Head of caudate nucleus (tissue), 42 donors: ENCODE measurements at places on chromosomes 11 and 22.

DNA sequence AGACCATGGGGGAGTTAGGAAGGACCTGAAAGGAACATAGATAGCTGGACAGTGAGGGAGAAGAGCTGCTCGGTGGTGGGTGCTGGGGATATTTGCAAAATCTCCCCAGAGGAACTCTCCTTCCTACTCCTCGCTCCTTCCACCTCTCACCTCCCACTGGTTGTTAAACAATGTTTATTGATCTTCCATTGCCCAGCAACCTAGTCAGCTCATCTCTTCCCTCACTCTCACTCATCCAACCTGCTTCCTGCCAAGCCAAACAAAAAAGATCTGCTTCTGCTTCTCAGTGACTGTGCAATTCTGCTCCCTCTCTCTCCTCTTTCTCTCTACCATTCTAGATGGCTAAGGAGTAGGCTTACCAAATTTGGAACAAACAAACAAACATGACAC lies 115.0 kb downstream of the SLC1A2 start:
- no peak for DNase-seq

GRCh38 chr11:11318961-11319360 lies 34.1 kb downstream of the CSNK2A3 start:
- no peak for DNase-seq

GRCh38 chr22:20816559-20816958 lies 42.1 kb downstream of the PI4KA start:
- DNase-seq = peak; percentile 66

- DNase-seq = no peak
Measured at GRCh38 chr11:86592047-86592591, 80.3 kb downstream of the ME3 start.

GRCh38 chr11:11332141-11332710 lies 20.8 kb downstream of the CSNK2A3 start:
- DNase-seq = no peak

DNA sequence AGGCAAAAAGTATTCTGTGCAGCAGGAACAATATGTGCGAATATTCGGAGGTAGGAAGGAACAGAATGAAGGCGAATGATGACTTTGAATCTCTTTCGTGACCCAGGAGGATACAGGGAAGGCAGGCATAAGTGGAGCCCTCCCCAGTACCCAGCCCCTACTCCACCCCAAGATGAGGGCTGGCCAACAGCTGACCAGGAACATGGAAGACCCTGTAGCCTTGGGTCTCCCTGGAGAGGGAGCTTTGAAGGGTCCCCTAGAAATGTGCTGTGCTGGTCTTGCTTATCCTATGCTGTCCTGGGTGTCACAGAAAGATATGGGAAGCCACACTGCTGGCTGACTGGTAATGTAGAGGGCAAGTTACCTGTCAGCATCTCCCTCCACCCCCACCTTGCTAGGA lies 113.7 kb upstream of the NCAM1 start:
- no peak for DNase-seq

- DNase-seq = no peak
Measured at GRCh38 chr11:42923651-42924050, 388.1 kb upstream of the API5 start.

DNA sequence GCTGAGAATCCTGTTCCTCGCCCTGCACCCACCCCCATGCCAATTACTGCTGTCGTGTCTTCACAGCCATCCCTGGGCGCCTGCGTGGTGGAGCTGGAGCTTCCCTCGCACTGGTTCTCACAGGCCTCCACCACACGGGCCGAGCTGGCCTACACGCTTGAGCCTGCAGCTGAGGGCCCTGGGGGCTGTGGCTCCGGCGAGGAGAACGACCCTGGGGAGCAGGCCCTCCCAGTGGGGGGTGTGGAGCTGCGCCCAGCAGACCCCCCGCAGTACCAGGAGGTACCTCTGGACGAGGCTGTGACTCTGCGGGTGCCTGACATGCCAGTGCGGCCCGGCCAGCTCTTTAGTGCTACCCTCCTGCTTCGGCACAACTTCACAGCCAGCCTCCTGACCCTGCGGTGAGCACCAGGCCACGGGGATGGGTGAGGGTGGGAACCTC lies 4.3 kb downstream of the TMEM132A start:
- no peak for DNase-seq

DNA sequence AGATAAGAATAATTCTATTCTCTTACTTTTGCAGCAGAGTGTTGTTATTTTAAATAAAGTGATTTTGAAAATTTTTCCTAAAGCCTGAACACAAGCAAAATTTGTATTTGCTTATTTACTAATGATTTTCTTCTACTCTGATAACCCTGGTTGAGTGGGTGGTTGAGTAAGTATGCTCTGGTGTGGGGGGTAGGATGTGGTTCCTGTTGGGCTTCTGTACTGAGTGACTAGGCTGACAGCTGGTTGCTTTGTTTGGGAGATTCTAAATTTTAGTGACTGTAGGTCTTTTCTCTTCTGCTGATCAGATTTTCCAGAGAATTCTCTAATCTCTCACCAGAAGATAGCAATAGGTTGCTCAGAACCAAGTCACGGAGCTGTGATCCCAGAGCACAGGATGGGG lies 61.6 kb downstream of the METTL15 start:
- no peak for DNase-seq

- DNase-seq = no peak
Measured at GRCh38 chr11:13065200-13065787, 56.2 kb downstream of the RASSF10 start.

DNA sequence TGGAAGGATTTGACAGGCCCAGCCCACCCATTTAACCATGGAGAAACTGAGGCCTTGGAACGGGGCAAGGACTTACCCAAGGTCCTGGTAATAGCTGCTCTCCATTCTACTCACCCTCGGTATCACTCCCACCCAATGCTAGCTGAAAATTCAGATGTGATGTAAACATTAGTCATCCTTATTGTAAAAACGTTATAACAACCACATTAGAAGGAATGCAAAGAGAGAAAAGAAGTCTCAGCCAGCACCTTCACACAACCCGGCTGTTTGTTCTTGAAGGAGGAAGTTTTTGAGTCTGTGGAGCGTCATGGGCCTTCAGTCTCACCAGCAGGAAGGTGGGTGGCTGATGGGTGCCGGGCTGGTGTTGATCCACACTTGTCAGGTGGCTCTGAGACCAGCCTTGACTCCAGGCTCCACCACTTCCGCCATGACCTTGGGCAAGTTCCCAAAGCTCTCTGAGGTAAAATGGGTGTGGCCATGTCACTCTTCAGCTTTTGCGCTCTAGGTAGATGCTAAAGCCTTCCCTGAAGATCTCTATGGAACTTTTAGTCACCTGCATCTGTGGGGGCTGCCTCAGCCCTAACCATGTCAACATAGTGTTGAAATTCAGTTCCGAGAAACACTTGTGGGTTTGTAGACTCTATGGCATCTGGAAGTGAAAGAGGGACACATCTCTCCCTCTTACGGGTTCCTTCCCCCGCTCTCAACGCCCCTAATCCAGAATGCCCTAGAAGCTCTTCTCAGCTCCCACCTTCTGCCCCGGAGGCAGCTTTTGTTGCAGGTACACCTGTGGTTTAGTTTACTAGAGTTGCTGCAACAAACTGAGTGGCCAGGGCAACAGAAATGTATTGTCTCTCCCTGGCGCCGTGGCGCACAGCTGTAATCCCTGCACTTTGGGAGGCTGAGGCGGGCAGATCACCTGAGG lies 14.8 kb downstream of the CD6 start:
- no peak for DNase-seq

- DNase-seq = no peak
Measured at GRCh38 chr11:71211631-71212030, 40.7 kb downstream of the SHANK2 start.

- DNase-seq = no peak
Measured at GRCh38 chr11:73034331-73034730, 107.8 kb downstream of the FCHSD2 start.
